ENCODE measurements at places on chromosomes 5 and 9.

DNA sequence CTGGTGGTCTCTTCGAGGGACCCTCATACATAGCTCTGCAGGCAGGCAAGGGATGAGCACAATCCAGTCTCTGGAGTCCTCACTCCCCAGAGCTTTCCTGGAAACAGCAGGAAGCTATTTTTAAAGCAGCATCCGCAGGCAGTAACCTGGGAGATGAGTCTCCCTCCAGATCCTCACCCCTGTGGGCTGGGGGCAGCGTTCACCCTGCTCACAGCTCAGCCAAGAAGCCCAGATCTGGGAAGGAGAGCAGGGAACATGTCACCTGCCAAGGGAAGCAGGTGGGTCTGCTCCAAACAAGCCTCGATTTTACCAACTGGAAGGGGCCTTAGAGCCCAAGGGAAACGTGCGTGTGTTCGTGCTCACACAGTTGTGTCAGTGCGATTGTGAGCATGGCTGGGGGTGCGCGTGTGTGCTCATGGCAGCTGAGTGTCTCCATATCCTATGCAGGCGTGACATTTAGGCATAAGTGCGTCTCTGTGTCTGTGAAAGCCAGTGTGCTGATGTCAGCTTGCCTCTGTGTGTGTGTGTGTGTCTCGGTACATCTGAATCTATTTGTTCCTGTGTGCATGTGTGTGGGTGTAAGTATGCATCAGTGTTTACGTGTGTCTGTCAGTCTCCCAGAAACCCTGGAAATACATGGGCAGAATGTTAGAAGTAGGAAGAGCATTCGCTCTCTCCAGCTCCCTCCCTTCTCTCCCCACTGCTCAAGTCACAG, 40.6 kb upstream of the CPLX2 start:
- no peaks in the 10 kb centered on the region for H3K36me3 ChIP-seq
- H3K4me3 ChIP-seq, result no peak overlapping the region
- peaks cover 10% of the 10 kb centered on the region for H3K27me3 ChIP-seq
- DNase-seq, result no peak
- no peak overlapping the region for H3K27ac ChIP-seq

DNA sequence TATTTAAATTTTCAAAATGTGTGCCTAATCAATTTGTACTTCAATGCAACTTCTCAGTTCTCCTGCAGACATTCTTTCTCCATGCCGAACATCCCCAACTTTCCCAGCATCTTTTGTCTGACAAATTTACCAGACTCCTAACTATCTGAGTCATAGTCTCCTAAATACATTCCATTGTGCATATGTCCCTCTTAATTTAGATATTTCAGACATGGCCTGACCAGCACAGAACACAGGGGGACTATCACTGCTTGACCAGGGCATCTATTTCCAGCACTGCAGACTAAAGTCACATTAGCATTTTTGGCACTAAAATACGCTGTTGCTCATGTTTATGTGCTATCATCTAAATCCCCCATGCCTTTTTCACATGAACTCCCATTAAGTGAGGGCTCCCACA, 71.9 kb downstream of the ITGA1 start:
- DNase-seq, result peak; percentile 85
- no peaks in the 10 kb centered on the region for H3K36me3 ChIP-seq
- no peak overlapping the region for H3K4me3 ChIP-seq

DNA sequence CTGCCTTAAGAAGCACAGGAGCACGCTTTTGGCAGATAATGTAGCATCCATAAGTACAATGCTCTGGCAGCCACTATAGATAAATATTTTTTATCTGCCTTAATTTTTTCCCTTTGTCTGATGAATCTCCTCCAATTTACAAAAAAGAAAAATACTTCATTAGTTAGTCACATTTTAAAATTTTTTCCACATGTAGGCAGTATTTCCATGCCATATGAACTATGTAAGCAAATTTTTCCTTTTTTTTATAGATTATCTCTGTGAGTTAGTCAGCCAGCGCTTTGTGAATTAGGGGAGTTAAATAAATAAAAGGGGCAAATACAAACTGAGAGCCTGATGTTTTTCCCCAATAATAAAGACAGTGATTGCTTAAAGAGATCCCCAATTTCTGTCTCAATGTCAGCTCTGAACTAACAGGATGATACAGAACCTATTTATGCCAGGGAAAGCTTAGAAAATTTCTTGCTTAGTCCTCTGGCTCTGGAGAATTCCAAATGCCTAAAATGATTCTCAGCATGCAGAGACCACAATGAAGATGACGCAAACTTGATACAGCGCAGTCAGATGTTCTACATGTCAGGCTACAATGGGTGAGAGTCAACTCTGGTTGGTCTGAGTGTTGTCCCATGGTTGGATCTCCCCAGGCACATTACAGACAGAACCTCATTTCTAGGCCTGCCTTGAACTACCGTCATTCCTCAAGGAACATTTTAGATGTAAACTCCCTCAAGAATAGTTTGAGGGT, 390.4 kb upstream of the CDH6 start:
- no peak overlapping the region for H3K4me3 ChIP-seq
- H3K4me1 ChIP-seq, result peaks cover 11% of the 10 kb centered on the region
- no peaks in the 10 kb centered on the region for H3K36me3 ChIP-seq
- DNase-seq, result peak; percentile 55
- H3K27ac ChIP-seq, result peak overlapping the region; percentile 35
- H3K27me3 ChIP-seq, result no peaks in the 10 kb centered on the region

DNA sequence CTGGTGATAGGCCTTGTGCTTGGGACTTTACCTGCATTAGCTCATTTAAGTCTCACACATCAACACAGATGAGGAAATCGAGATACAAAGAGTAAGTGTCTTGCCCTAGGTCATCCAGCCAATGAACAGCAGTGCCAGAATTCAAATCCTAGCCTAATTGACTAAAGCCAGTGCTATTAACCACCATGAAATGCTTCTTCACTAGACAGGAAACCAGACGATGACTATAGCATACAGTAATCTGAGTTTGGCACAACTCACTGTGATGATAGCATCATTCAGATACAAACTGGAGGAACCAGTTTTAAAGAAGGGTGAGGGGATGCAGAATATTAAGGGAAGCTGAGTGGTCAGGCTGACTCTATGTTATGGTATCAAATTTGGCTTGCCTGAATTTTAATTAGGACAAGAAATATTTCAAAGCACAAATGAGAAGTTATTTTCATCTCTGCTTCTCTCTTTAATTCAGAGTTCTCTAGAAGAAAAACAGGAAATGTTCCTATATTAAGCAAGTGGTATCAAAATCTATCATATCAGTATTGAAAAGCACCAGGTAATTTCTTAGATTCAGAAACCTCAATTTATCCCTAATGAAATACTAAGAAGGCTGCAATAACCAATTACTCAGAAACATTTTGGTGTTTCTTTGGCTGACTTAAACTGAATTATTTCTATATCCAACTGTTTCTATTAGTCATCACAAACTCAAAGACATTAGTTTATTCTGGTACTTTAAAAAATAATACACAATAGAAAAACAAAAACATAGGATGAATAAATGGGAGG, 147.0 kb upstream of the RASA1 start:
- H3K4me1 ChIP-seq, result peaks cover 71% of the 10 kb centered on the region
- no peaks in the 10 kb centered on the region for H3K27me3 ChIP-seq
- peak; percentile 95 for DNase-seq
- H3K27ac ChIP-seq, result peak overlapping the region; percentile 79

DNA sequence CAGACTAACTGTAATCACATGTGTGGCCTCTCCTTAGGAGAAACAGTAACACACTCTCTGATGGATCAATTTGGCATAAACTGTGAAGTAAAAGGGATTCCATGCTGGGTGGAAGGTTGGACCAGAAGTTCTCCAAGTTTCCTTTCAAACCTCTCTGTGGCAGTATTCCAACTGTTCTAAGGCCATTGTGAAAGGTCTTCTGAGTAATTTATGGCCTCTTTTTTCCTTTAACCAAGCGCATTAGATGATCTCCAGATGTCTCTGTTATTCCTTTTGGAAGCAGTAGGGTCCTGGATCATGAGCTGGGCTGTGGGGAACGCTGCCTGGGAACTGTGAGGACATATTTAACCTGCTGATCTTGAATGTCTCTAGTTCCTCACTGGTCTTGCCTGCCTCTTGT, 80.6 kb upstream of the IL6ST start:
- no peak overlapping the region for H3K27ac ChIP-seq
- no peaks in the 10 kb centered on the region for H3K27me3 ChIP-seq
- no peak overlapping the region for H3K4me3 ChIP-seq
- H3K4me1 ChIP-seq, result peaks cover 12% of the 10 kb centered on the region
- peak; percentile 37 for DNase-seq

DNA sequence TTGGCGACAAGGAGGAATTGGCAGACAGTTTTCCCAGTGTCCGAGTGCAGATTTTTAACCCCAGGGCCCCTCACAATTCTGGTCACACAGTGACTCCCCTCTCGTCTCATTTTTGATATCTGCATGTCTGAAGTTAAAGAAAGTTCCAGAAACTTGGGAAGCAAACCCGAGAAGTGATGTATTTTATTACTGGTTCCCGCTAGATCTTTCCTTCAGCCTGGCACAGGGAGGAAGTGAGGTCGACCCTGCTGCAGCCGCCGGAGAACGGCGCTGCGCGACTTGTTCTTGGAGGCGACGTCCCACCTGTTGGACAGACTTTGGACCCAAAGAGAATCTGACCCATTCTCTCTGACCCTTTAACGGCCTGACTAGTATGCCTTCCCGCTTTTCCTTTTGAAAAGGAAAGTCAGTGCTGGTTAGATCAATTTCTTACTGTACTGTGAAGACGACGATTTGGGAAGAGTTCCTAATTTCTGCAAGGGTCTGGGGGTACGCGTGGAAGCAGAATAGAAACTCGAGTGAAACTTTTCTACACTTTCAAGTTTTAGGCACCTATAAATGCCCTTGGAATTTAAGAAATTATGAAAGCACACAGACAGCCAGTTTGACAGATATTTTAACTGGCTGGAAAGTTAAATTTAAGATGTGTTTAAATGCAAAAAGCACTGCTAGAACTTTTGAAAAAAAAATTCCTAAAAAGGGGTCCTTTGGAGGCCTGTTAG, 744 bp downstream of the OTULIN start:
- H3K4me1 ChIP-seq, result peaks cover 39% of the 10 kb centered on the region
- peak overlapping the region; percentile 82 for H3K4me3 ChIP-seq
- H3K36me3 ChIP-seq, result no peaks in the 10 kb centered on the region

GRCh38 chr5:144093868-144094267, 76.6 kb downstream of the YIPF5 start:
- H3K27ac ChIP-seq, result no peak overlapping the region
- DNase-seq, result no peak
- H3K4me1 ChIP-seq, result peaks cover 10% of the 10 kb centered on the region
- no peak overlapping the region for H3K4me3 ChIP-seq
- no peaks in the 10 kb centered on the region for H3K27me3 ChIP-seq

- no peak overlapping the region for H3K4me3 ChIP-seq
- H3K36me3 ChIP-seq, result peaks cover 5% of the 10 kb centered on the region
- no peak overlapping the region for H3K27ac ChIP-seq
- no peaks in the 10 kb centered on the region for H3K27me3 ChIP-seq
- no peak for DNase-seq
These were observed 8.6 kb downstream of the MLANA start for GRCh38 chr9:5899292-5899691.

- no peak overlapping the region for H3K4me3 ChIP-seq
- H3K27me3 ChIP-seq, result no peaks in the 10 kb centered on the region
- DNase-seq, result peak; percentile 13
- H3K27ac ChIP-seq, result no peak overlapping the region
These were observed 85.0 kb downstream of the DNAH5 start for GRCh38 chr5:13859270-13860065.

GRCh38 chr5:115246361-115246991, 16.2 kb downstream of the PGGT1B start:
- no peak overlapping the region for H3K4me3 ChIP-seq
- no peaks in the 10 kb centered on the region for H3K36me3 ChIP-seq
- H3K4me1 ChIP-seq, result peaks cover 8% of the 10 kb centered on the region
- H3K27me3 ChIP-seq, result no peaks in the 10 kb centered on the region
- DNase-seq, result peak; percentile 64
- H3K27ac ChIP-seq, result no peak overlapping the region

DNA sequence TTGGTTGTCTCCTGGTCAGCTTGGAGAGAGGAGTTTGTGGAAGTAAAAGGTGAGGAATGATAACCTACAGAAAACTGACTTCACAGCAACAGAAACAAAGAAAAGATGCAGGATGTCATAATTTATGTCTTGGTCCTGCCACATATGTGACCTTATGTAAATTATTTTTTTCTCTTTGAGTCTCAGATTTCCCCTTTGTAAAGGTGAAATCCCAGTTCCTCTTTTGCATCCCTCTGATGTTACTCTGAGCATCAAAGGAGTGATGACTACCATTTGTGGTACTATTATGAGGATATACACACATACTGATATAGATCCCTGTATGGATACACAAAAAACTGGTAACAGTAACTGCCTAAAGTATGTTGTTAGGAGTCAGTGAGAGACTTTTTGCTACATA, 1.4 kb upstream of the THG1L start:
- no peak overlapping the region for H3K4me3 ChIP-seq
- no peak for DNase-seq
- H3K27ac ChIP-seq, result no peak overlapping the region
- no peaks in the 10 kb centered on the region for H3K27me3 ChIP-seq
- 0 out of 2 replicates have a peak, but pooled peaks cover 3% of the 10 kb centered on the region for H3K4me1 ChIP-seq

- peak overlapping the region; percentile 39 for H3K27ac ChIP-seq
- H3K36me3 ChIP-seq, result peaks cover 10% of the 10 kb centered on the region
- peak; percentile 90 for DNase-seq
- H3K4me1 ChIP-seq, result peaks cover 5% of the 10 kb centered on the region
These were observed 64.7 kb downstream of the STK10 start for GRCh38 chr5:172123269-172123692.

DNA sequence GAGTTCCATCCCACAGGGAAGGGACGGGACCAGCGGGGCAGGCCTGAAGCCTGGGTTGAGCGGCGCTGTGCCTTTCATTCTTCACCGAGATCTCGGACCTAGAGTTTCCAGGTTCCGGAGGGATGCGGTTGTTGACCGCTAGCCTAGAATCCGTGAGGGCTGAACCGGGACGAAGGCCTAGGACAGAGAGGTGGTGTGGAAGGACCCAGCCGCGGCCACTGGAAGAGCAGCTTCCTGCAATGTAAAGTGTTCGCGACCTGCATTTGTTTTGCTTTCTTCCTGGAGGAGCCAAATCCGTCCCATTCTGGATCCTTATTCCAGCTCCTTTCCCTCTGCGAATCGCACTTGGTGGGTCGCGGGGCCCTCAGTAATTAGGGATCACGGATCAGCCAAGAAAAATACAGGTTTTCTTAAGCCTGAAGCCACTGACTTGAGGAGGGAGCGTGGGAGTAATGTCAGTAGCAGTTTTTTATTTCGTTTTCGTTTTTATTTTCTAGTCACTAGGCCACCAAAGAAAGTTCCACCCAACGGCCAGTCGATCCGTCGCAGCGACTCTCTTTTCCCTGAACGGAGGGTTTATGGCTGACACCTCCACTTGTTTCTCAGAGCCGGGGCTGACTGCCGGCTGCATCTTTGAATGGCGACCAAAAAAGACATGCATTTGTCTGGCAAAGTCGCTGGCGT, 48.6 kb downstream of the ANXA2R start:
- no peaks in the 10 kb centered on the region for H3K27me3 ChIP-seq
- H3K4me1 ChIP-seq, result 0 out of 2 replicates have a peak, but pooled peaks cover under 1% of the 10 kb centered on the region
- DNase-seq, result no peak
- H3K27ac ChIP-seq, result peak overlapping the region; percentile 88

Data from GM23248 (cell line).